Tibial nerve (tissue), 4 donors: ENCODE measurements at places on chromosomes 11 and 22. TPM values are rescaled to one million over a fixed set of nuclear protein-coding genes. Genes with fewer than 3 reads are reported as not detected.

DNA sequence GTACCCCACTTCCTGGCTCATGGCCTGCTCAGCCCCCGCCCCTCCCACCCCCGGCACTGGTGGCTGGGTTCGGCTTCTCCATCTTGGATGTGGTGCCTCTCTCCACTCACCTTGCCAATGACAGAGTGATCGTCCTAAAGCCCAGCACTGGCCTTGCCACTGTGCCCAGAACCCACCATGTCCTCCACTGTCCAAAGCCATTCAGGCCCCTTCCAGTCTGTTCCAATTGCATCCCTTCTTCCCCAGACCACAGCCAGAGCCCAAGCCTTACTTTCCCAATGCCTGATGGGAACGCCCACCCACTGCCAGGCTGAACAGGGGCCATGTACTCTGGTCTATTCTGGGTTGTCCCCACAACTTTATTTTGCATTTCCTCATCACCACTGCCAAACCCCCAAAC lies 625.8 kb upstream of the B3GAT1 start:
- DNase-seq = no peak

GRCh38 chr11:70569618-70569890 lies 171.2 kb downstream of the CTTN start:
- no peak for DNase-seq

DNA sequence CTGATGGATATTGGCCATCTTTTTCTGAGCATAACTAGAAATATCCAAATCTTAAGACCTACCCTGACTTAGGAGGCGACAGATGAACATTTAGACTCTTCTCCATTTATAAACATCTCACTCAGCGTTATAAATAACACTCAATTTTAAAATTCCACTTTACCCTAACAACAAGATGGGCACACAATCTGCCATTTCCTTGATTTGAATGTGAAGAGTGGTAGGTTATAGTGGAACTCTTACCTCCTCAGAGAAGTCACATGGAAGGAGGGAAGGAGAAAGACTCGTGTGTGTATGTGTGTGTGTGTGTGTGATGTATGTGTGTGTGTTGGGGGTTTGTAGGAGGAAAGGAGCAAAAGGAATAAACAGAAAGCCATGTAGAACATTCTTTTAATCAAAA lies 15.0 kb downstream of the SIAE start:
- no peak for DNase-seq

DNA sequence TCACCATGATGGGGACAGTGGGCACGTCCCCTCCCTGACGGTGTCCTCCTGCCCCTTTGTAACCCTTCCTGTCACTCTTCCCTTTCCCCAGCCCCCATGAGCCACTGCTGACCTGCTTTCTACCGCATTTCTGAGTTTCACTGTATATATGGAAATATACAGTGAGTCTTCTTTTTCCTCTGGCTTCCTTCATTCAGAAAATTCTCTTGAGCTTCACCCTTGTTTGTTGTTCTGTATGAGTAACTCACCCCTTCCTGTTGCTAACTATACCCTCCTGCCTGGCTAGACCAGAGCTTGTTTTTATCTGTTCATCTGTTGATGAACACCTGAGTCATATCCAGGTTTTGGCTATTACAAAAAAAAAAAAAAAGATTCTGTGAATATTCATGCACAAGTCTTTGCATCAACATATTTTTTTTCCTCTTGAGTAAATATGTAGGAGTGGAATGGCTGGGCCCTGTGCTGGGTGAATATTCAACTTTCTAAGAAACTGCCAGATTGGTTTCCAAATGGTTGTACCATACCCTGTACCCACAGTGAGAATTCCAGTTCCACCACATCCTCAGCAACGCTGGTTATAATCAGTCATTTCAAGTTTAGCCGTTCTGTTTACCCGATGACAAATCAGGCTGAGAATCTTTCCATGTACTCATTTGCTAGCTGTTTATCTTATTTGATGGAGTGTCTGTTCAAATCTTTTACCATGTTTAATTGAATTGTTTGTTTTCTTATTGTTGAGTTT lies 62.0 kb downstream of the IGF2 start:
- no peak for DNase-seq

DNA sequence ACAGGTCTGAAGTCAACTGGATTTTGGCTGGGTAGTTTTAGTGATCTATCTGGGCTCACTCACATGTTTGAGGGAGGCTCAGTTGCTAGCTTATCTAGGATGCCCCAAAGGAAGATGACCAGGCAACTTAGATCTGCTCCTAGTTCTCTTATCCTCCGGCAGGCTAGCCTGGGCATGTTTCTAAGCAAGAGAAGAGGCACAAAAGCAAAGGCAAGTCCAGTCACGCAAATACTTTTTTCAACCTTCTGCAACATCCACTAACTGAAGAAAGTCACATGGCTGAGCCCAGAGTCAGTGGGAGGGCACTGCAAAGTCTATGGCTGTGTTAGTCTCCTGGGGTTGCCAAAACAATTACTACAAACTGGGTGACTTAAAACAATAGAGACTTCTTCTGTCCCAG lies 32.9 kb upstream of the FSHB start:
- no peak for DNase-seq

Gene CD6
- 3.6 TPM for total RNA-seq

DNA sequence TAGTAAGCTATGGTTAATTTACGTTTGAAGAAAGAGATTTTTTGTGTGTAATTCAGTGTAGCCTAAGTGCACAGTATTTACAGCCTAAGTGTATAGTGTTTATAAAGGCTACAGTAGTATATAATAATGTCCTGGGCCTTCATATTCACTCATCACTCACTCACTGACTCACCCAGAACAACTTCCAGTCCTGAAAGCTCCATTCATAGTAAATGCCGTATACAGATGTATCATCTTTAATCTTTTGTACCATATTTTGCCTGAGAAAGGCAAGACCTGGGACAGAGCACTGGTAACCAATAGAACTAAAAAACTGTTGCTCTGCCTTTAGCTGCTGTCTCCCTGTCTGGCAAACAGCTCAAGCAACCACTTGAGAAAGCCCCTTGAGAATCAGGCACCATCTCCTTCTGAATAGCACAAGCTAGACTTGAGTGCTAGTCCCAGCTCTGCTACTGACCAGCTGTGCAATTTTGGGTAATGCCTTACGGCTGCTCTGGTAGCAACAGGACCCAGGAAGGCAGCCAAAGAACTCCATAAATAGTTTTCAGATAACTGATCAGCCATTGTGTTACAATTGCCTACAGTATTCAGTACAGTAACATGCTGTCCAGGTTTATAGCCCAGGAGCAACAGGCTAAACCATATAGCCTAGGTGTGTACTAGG lies 131.3 kb downstream of the KCNC1 start:
- DNase-seq = no peak

GRCh38 chr22:32751065-32751767 lies 50.3 kb upstream of the TIMP3 start:
- DNase-seq = no peak

DNA sequence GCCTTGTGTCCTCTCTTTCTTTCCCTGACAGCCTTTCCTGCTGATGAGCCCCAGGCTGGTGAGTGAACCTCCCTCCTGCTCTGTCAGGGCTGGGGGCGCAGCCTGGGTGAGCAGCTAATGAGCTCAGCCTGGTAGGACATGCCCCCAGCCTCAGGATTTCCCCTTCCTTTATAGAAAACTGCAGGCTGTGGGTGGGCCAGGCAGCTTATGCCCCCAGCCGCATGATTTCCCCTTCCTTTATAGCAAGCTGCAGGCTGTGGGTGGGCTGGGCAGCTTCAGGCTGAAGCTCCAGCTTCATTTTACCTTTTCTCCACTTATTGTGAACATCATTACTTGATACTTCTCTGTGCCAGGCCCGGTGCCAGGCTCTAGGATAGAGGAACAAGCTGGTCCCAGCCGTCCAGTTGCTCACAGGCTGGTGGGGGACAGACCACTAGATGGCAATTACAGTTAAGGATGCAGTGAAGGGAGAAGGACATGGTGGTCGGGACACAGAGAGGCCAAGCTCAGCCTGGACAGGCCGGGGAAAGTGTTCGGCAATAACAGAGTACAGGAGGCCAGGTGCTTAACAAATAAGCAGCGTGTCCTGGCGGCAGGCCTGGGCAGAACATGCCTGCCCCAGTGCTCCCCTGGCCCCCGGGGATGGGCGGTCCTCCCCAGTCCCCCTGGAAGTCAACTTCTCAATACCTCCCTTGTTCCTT lies 5.3 kb downstream of the LGALS12 start:
- no peak for DNase-seq
